ENCODE measurements at places on chromosomes 12 and 14. TPM values are rescaled to one million over a fixed set of nuclear protein-coding genes. Genes with fewer than 3 reads are reported as not detected.

The MYO1H gene
- total RNA-seq = not detected

The PMCH gene
- total RNA-seq = not detected

The TAS2R50 gene
- total RNA-seq = 0.60 TPM

The SLC22A17 gene
- 3.0 TPM for total RNA-seq

The TAS2R20 gene
- total RNA-seq = 2.1 TPM

The MYH7 gene
- total RNA-seq = 0.04 TPM

The IL31 gene
- not detected for total RNA-seq

The FOXG1 gene
- total RNA-seq = not detected

The HOXC5 gene
- not detected for total RNA-seq

The FAM186B gene
- 0.15 TPM for total RNA-seq

The ACSS3 gene
- total RNA-seq = not detected

DNA sequence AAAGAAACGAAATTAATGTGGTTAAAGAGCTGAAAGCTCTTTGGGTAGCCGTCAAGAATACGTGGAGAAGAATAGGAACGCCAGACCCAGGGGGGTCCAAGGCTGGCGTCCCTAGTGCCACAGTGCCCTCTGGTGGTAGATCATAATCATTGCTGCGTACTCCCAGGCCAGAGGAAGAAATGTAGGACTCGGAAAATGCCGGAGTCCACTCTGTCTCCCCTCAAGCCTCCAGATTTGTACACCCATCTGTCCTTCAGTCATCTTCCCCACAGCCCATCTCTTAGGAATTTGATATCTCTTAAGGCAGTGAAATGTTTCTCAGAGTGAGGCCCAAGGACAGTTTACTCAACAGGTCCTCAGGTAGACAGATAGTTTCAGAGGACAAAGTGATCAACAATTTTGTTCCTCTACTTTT lies 25.4 kb upstream of the PLEKHG6 start:
- DNase-seq = peak; percentile 68

GRCh38 chr12:48151103-48151771 lies 6.1 kb downstream of the ASB8 start:
- no peak for DNase-seq

- DNase-seq = no peak
Observed at GRCh38 chr12:77814386-77814785, 16.3 kb upstream of the NAV3 start.

- DNase-seq = no peak
Observed at GRCh38 chr14:104107611-104108569, 22.4 kb downstream of the ASPG start.

DNA sequence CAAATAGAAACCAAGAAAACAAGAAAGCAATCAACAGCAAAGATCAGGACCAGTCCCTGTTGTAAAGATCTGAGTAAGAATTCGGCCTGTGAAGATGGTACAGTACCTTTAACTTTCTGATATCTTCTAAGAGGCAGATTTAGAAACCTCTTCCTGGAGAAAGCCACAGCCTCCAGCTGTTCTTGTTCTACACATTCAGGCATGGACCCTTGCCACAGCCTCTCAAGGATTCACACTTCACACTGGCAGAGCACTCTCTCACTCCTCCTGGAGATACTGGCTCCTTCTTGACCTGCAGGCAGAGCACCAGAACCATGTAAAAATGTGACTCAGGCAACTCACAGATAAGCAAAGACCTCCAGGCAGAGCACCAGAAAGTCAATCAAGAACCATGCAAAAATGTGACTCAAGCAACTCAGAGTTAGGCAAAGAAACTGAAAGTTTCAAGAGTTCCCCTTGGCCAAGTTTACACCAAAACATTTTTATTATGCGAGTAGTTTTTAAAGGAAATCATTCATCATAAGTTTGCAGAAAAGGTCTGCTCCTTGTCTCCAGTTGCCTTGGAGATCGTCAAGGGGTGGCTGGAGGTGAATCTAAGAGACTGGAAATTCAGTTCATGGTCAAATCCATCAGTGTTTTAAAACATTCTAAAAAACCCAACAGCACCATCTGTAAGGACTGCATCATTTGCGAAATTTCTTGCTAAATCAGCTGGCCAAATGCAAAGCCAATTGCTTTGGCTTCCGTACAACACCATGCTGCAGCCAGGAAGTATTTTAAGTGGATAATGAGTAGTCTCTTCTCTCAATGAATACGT lies 119.3 kb upstream of the MDM1 start:
- peak; percentile 66 for DNase-seq

- no peak for DNase-seq
Observed at GRCh38 chr12:10082117-10082874, 16.5 kb downstream of the CLEC1A start.

GRCh38 chr14:79074510-79074909 lies 904.3 kb downstream of the NRXN3 start:
- DNase-seq = no peak

GRCh38 chr12:114500775-114501473 lies 95.0 kb upstream of the TBX5 start:
- no peak for DNase-seq

- DNase-seq = peak; percentile 58
Observed at GRCh38 chr12:7130701-7131501, 730 bp downstream of the CLSTN3 start.

DNA sequence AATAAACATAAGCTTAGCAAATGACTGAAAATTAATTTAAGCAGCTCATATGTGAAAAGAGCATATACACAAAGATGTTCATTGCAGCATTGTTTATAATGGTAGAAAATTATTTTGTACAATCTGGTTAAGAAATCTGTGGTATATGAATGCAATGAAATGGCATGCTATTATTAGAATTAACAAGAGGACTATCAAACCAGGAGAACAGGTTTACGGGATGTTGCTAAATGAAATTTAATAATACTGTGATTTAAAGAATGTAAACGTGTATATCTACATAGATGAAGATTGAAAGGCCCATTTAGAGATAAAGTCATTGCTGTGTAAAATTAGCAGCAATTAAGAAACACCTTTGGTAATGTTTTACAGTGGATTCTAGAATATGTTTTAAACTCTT lies 70.5 kb downstream of the EID3 start:
- no peak for DNase-seq

DNA sequence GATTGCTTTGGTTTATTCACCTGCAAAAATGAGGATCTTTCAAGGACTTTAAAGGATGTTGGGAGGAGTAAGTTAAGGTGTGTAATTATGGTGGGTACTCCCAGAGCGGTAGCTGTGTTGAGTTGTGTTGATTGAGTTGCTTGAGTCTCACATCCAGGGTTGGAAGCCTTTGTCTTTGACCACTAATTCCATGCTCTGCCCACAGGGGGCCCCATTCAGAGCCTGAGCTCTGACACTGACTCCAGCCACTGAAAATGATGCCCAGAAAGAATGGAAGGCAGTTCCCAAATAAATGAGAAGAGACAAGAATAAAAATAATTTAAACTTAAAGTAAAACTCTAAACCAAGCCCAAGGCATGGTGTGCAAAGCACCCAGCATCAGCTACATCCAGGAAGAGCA lies 237.4 kb upstream of the PWP1 start:
- no peak for DNase-seq

GRCh38 chr14:75132382-75133086 lies 5.7 kb upstream of the NEK9 start:
- peak; percentile 79 for DNase-seq

DNA sequence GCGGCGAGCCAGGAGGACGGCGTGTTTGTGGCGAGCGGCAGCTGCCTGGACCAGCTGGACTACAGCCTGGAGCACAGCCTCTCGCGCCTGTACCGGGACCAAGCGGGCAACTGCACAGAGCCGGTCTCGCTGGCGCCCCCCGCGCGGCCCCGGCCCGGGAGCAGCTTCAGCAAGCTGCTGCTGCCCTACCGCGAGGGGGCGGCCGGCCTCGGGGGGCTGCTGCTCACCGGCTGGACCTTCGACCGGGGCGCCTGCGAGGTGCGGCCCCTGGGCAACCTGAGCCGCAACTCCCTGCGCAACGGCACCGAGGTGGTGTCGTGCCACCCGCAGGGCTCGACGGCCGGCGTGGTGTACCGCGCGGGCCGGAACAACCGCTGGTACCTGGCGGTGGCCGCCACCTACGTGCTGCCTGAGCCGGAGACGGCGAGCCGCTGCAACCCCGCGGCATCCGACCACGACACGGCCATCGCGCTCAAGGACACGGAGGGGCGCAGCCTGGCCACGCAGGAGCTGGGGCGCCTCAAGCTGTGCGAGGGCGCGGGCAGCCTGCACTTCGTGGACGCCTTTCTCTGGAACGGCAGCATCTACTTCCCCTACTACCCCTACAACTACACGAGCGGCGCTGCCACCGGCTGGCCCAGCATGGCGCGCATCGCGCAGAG lies 873 bp downstream of the PLXNC1 start:
- DNase-seq = peak; percentile 45

DNA sequence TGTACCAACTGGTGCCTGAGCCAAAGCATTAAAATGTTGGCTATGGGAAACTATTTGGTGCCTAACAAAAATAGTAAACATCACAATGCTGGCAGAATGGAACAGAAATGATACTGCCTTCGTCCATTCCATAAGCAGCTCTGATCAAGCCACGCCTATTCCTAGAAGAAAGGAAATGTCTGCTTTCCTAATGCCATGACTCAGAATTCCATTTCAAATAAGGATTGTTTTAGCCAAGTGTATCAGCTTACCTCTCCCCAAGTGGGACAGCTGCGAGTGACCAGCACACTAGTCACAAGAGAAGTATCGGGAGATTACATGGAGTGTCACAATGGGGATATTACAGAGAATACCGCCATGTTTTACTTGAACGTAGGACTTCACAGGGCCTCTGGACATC lies 38.7 kb downstream of the GLT8D2 start:
- no peak for DNase-seq

- DNase-seq = no peak
Observed at GRCh38 chr12:12819221-12819620, 6.1 kb downstream of the DDX47 start.

DNA sequence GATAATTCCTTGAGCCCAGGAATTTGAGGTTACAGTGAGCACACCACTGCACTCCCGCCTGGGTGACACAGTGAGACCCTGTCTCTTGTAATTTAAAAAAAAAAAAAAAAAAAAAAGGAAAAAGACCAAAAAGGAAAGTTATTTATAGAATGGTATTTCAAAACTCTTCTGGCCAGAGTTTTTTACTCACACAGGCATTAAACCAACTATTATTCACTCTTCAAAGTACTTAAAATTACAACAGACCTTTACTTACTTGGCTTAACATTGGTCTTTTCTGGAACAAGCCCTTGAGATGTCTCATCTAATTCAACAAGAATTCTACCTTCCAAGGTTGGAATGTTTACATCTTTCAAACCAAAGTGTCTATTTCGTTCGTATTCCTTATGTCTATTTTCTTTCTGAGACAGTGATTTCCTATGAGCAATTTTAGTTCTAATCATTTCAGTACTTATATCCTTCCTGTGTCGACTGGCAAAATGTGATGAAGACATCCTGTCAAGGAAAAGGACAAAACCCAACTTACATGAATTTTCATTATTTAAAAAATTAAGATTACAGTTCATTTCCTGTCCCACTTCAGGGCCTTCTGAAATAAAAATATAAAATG lies 2.6 kb downstream of the DLGAP5 start:
- no peak for DNase-seq

DNA sequence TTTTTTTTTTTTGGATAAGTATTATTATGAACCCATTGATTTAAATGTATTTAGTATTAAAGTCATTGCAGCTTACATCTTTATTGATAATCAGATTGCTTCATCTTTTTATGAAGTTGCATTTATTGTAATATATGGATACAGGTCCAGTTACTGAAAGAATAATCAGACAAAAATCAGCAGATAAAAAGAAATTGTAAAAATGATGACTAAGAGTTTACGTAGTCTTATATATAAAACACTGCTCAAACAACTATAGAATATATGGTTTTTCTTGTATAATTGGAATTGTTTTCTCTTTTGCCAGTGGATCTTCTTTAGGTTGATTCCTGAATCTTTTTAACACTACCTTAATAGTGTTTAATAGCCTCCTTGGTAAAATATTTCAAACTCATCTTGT lies 378.3 kb downstream of the DUSP6 start:
- no peak for DNase-seq

- DNase-seq = no peak
Observed at GRCh38 chr12:74910831-74911230, 298.8 kb downstream of the KCNC2 start.

DNA sequence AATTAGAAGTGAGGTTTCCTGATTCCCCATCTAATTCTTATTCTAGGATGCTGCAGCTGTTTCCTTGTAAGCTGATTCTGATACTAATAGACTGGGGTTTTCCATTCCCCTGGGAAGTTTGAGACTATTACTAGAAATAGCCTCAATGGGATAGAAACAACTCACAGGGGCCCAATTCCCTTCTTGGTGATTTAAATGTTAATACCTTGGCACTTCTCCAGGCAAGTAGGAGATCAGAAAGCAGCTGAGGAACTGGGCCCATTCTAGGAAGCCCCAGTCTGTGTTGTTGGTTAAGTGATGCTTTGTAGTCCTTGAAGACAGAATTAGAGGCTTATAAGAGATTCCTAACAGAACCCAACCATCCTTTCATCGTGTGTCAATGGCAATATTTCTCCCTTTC lies 407.0 kb upstream of the SEL1L start:
- DNase-seq = no peak

DNA sequence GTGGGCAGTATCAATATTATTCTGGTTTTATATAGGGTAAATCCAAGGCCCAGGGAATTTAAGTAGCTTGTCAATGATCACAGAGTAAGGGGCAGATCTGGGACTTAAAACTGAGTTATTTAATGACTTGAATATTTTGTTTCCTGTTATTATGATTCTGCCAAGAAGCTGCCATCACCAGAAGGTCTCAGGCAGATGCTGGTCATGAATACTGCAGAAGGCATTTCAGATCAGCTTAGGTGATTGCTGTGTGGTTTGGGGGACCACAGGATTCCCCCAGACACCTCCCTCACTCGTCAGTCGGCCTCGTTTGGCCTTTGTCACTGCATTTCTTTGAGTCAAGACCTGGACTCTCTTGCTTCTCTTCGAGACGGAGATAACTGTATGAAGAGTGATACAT lies 47.7 kb upstream of the EVL start:
- DNase-seq = no peak

GRCh38 chr12:6367065-6367968 lies 8.0 kb downstream of the SCNN1A start:
- DNase-seq = peak; percentile 50

DNA sequence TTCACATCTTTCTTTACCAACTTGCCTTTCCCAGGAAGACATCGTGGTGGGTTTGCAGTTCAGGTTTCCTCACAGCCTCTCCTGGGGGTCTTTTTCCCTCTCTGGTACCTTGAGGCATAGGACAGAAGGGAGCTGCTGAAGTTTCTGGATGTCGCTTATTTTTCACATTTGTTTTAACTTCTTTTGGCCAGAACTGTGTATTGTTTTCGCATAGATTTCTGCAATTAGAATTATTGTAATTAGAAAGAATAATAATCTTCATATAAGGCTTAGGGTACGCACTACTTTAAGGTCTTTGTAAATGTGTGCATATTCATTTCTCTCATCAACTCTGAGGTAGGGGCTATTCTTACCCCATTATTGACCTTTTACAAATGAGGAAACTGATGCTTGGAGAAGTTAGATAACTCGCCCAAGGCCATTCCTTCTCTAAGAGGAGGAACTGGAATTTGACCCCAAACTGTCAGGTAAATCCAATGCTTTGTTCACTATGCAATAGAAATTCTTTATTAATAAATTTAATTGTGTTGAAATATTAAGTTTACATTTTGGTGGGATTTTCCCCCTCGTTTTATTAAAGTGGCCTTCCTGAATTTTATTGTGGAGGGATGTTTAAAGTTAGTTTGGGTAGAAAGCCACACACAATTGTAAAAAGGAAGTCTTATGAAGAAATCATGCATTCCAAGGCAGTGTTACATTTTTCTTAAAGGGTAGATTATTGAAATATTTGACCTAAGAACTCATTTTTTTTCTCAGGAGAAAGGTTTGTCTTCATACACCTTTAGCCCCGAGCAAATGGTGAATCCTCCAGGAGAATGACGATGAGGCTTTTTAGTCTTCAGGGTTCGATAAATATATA lies 12.1 kb upstream of the SLC38A2 start:
- DNase-seq = no peak
